Body of pancreas (tissue), 4 donors: ENCODE measurements at places on chromosomes 13 and 19. TPM values are rescaled to one million over a fixed set of nuclear protein-coding genes. Genes with fewer than 3 reads are reported as not detected.

TM9SF2 gene
- 49.8 TPM for total RNA-seq

CYP2A7 gene
- total RNA-seq: not detected

C19orf81 gene
- total RNA-seq: not detected

ATP4A gene
- 8.2 TPM for total RNA-seq

PDX1 gene
- total RNA-seq: 6.5 TPM

ADGRE2 gene
- total RNA-seq: 0.33 TPM

SELENOW gene
- total RNA-seq: 189 TPM

GRIK5 gene
- 5.9 TPM for total RNA-seq

APOE gene
- 77.6 TPM for total RNA-seq

- peak overlapping the region; percentile 99 for H3K27ac ChIP-seq
- no peaks in the 10 kb centered on the region for H3K27me3 ChIP-seq
- peaks cover 13% of the 10 kb centered on the region for H3K4me1 ChIP-seq
These were observed 935 bp downstream of the CRB3 start for GRCh38 chr19:6465006-6465405.

DNA sequence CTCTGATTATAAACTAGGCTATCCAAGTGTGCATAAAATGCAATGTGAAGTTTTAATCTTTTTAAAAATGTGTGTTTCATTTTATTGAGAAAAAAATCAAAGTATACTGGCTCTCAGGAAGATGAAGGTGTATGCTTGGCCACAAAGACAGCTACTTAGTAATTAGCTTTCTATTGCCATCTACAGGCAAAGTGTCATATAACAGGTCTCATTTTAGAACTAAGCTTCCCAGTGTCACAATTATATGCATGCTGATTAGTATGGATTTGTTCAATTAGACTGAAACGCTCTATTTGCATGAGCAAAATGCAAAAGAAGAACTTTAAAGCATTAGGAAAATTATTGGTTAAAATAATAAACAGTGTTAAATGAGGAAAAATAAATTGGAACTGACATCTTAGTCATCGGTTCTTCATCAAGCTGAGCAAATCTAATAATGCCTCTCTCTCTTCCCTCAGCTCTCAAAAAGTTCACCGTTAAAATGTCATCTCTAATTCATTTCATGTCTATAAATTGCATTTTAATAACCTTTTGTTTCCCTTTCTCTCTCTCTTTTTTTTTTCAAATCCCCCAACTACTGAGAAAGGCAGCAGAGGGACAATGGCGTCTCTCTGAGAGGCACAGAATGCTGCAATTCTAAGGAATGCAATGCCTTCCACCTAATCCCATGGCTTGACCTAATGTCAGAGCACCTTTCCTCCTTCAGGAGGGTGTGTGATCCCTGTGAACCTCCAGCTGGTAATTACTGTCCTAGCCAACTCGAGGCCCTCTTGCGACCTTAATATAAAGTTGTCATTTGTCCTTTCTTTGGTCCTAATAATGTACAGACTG lies 313.1 kb upstream of the MAB21L1 start:
- H3K4me3 ChIP-seq: no peak overlapping the region
- no peaks in the 10 kb centered on the region for H3K36me3 ChIP-seq
- no peaks in the 10 kb centered on the region for H3K27me3 ChIP-seq
- no peak overlapping the region for H3K27ac ChIP-seq

GRCh38 chr19:17001603-17002183 lies 24.9 kb downstream of the CPAMD8 start:
- no peak for DNase-seq
- H3K4me3 ChIP-seq: no peak overlapping the region
- no peak overlapping the region for H3K27ac ChIP-seq
- H3K27me3 ChIP-seq: no peaks in the 10 kb centered on the region
- H3K4me1 ChIP-seq: no peaks in the 10 kb centered on the region

DNA sequence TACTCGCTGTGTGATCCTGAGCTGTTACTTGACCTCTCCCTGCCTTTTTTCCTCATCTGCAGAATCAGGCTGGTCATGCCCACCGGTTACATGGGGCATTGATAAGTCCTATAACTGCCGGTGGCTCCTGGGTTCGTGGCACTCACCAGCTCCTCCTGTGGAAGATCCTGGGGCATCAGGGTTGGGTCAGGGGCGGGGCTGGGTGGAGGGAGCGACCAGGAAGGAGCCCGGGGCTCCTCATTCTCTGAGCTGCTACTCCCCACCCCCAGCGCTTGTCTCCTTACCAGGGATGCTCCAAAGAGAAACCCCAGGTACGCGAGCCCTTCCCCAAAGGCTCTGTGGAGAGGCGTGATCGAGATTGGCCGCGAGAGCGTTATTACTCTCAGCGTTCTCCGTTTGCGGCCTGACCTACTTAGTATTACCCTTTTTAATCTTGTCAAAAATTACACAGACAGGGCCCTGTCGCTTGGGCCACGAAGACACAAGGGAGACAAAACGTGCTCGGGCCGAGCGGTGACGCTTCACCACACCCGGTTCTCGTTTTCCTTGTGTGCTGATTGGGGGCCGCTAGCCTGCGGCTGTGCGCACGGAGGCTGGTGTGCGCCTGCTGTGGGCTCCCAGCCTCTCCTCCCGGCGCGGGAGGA lies 10.7 kb downstream of the HDGFL2 start:
- H3K4me1 ChIP-seq: no peaks in the 10 kb centered on the region
- no peaks in the 10 kb centered on the region for H3K36me3 ChIP-seq

GRCh38 chr19:46232029-46232428 lies 2.5 kb downstream of the IGFL1 start:
- H3K27ac ChIP-seq: no peak overlapping the region
- H3K4me3 ChIP-seq: no peak overlapping the region
- H3K27me3 ChIP-seq: no peaks in the 10 kb centered on the region
- DNase-seq: no peak
- no peaks in the 10 kb centered on the region for H3K36me3 ChIP-seq

DNA sequence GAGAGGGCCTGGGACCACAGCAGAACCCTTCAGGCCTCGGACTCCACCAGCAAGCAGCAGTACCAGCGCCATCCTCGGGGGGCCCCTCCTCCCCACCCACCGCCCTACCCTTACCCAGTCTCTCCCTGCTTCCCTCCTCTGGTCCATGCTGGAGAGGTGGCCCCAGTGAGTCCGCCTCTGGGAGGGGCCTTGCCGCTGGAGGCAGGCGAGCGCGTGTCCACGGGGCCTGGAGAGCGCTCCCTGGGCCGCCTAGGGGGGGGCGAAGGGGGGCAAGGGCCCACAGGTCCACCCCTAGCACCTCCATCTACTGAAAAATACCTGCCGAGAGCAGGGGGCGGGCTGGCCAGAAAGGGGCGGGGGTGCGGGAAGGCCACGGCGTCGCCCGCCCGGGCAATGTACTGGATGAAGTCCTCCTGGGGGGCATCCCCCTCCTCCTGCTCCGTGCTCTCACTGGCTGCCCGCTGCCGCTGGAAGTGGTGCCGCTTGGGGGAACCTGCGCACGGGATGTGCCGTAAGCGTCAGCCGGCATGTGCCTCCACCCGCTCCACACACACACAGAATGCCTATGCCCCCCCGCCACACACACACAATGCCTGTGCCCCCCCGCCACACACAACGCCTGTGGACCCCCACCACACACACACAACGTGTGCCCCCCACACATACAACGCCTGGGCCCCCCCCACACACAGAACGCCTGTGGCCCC lies 6.9 kb downstream of the CBARP start:
- no peaks in the 10 kb centered on the region for H3K27me3 ChIP-seq
- no peak overlapping the region for H3K27ac ChIP-seq
- H3K4me1 ChIP-seq: peaks cover 27% of the 10 kb centered on the region
- peaks cover 5% of the 10 kb centered on the region for H3K36me3 ChIP-seq
- H3K4me3 ChIP-seq: no peak overlapping the region

- no peak overlapping the region for H3K4me3 ChIP-seq
- no peaks in the 10 kb centered on the region for H3K36me3 ChIP-seq
- no peaks in the 10 kb centered on the region for H3K27me3 ChIP-seq
- peak; percentile 88 for DNase-seq
- peaks cover 15% of the 10 kb centered on the region for H3K4me1 ChIP-seq
- peak overlapping the region; percentile 83 for H3K27ac ChIP-seq
These were observed 2.1 kb downstream of the PNMA8C start for GRCh38 chr19:46426506-46427162.

GRCh38 chr13:26539738-26540292 lies 17.7 kb upstream of the WASF3 start:
- no peaks in the 10 kb centered on the region for H3K27me3 ChIP-seq
- H3K36me3 ChIP-seq: no peaks in the 10 kb centered on the region
- H3K4me1 ChIP-seq: no peaks in the 10 kb centered on the region
- no peak for DNase-seq
- H3K27ac ChIP-seq: no peak overlapping the region

GRCh38 chr13:88802886-88803285 lies 1131.7 kb downstream of the SLITRK5 start:
- H3K36me3 ChIP-seq: no peaks in the 10 kb centered on the region
- no peak overlapping the region for H3K27ac ChIP-seq
- DNase-seq: no peak
- no peaks in the 10 kb centered on the region for H3K4me1 ChIP-seq
- H3K27me3 ChIP-seq: no peaks in the 10 kb centered on the region
- H3K4me3 ChIP-seq: no peak overlapping the region
